ENCODE measurements at places on chromosomes 16 and 17.

- DNase-seq, result no peak
Measured at GRCh38 chr17:50123649-50124349, 6.2 kb downstream of the SAMD14 start.

GRCh38 chr16:52437277-52437670, 109.7 kb downstream of the TOX3 start:
- DNase-seq, result no peak

GRCh38 chr17:1473841-1474240, 17.8 kb upstream of the CRK start:
- no peak for DNase-seq

- no peak for DNase-seq
Measured at GRCh38 chr17:70121126-70121525, 46.1 kb downstream of the KCNJ16 start.

DNA sequence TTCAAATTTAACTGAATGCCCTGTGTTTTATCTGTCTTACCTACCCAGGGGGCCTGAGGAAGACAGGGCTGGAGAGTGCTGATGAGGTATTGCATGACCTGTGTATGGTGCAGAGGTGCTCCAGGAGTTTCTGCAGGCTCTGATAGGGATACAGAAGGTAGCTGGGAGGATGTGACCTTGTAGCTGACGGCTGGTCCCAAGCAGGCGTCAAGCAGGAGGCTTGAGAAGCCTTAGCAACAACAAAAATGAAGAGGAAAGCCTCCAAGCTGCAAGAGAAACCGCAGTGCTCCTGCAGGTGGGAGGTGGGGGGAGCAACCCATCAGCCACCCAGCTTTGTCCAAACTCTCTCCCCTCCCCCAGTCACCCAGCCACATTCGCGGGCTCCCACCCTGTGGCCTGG, 40.4 kb downstream of the LAT start:
- peak; percentile 26 for DNase-seq

DNA sequence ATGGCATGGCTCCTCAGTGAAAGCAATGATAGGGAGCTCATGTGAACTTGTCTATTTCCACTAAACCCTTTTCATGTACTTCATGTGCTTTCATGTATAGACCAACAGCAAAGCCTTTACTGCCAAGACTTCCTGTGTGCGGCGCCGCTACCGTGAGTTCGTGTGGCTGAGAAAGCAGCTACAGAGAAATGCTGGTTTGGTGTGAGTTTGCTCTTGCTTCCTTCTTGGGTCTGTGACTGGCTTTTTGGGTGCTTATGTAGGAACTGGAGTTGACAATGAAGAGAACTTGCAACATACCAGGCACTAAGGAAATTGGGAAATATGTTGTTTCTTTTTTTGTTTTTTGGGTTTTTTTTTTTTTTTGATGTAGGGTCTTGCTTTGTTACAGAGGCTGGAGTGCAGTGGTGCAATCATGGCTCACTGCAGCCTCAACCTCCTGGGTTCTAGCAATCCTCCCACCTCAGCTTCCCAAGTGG, 5.7 kb downstream of the SNX11 start:
- DNase-seq, result no peak

DNA sequence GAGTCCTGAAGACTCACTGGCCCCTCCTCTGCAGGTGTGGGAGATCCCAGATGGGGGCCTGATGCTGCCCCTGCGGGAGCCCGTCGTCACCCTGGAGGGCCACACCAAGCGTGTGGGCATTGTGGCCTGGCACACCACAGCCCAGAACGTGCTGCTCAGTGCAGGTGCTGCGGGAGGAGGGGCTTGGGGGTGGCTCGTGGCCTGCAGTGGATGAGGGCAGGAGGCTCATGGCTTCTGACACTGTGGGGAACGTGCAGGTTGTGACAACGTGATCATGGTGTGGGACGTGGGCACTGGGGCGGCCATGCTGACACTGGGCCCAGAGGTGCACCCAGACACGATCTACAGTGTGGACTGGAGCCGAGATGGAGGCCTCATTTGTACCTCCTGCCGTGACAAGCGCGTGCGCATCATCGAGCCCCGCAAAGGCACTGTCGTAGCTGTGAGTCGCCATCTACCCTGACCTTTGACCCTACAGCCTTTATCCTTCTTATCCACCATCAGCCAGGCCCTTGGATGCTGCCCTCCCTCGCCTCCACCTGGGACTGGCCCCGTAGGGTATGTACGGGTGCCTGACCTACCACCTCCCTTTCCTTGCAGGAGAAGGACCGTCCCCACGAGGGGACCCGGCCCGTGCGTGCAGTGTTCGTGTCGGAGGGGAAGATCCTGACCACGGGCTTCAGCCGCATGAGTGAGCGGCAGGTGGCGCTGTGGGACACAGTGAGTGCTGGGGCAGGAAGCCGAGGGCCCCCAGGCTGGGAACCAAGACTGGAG, 3.6 kb downstream of the CORO1A start:
- peak; percentile 92 for DNase-seq

- peak; percentile 68 for DNase-seq
Measured at GRCh38 chr17:46002311-46002972, 3.4 kb downstream of the STH start.

DNA sequence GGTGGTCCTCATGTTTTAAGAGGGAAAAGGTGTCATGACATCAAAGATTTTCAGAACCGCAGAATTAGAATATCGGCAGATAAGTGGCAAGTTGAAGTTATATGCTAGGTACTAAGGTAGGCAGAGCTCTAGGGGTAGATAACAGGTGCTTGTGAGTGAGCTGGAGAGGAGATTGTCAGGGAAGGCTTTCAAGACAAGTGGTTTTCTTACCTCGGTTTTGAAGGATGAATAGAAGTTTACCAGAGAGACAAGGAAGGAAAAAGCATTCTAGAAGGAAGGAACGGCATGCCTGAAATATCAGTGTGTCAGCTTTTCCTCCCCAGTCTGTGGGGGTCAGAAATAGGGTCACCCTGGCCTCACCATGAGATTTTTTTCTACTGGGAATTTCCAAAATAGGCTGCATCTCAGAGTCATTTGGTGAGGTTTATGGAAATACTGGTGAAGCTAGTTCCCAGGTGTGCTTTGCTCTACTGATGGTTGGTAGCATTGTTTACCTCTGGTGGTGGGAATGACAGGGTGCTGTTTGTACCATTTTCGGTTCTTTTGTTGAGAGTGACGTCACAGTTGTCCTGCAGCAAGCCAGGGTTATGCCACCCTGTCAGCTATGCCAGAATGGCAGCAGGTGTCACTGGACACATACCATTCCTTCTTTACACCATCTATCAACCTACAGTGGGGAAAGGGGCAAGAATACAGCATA, 112.5 kb downstream of the MSI2 start:
- DNase-seq, result no peak

- DNase-seq, result no peak
Measured at GRCh38 chr17:31548709-31549108, 157.2 kb downstream of the RAB11FIP4 start.

DNA sequence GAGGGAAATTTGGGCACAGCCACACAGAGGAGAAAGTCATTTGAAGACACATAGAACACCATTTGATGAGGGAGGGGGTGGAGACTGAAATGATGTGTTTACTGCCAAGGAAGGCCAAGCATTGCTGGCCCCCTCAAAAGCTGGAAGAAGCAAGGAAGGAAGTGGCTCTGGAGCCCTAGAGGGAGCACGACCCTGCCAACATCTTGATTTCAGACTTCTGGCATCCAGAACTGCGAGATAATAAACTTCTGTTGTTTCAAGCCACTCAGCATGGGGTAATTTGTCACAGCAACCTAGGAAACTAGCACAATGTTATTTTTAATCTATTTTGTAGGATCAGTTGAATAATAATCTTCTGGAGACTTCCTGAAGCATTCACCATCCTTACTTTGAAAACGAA, 314.8 kb upstream of the GOT2 start:
- DNase-seq, result no peak

GRCh38 chr17:27323538-27324215, 29.8 kb downstream of the WSB1 start:
- DNase-seq, result no peak

DNA sequence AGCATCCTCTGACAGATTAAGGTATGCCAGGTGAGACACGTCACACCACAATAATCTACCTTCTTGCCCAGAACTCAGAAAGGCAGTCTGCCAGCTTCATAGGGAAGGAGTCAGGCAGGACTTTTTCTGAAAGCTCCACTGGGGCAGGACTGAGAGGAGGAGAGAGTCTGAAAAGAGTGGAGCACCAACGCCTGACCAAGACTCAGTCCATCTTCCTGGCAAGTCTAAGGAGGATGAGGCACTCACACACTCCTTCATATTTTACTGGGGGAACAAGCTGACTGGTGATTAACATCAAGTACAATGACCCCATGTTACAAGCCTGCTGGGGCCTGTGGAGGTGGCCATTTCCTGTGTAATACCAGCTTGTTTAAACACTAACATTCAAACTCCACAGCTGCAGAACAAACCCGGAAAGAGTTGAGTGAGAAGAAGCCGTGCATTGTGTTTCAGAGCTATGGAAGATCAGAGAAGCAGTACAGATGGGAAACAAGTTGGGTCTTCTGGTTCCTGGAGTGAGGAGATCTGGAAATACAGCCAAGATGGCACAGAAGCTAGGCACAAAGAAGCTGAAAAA, 122.4 kb downstream of the HIC1 start:
- no peak for DNase-seq

GRCh38 chr16:86768999-86769398, 190.7 kb downstream of the FOXL1 start:
- no peak for DNase-seq

GRCh38 chr16:75495076-75495674, at the start of gene CHST6:
CHST6 (minus strand) TSS chr16:75495441; CDS start chr16:75479828, 15,613 bp downstream.
- no peak for DNase-seq

GRCh38 chr16:46882940-46883307, 1.2 kb upstream of the GPT2 start:
- no peak for DNase-seq

DNA sequence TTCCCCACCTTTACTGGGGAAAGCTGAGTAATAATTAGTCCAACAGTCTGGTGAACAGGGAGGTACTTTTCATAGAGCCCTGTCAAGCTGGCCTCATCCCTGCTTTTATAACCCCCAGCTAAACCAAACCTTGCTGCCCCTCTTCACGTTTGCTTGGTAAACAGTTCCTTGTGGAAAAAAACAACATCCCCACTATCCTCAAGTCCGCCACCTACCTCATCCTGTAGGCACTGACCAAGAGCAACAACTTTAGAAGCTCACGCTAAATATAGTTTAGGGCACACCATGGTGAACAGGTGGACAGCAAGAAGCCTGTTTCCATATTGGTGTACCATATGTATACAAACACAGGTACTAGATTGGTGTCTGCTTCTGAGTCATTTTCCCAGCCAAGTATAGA, 16.5 kb downstream of the NFE2L1 start:
- DNase-seq, result no peak

- no peak for DNase-seq
Measured at GRCh38 chr16:86319585-86320236, 190.6 kb upstream of the FOXF1 start.

DNA sequence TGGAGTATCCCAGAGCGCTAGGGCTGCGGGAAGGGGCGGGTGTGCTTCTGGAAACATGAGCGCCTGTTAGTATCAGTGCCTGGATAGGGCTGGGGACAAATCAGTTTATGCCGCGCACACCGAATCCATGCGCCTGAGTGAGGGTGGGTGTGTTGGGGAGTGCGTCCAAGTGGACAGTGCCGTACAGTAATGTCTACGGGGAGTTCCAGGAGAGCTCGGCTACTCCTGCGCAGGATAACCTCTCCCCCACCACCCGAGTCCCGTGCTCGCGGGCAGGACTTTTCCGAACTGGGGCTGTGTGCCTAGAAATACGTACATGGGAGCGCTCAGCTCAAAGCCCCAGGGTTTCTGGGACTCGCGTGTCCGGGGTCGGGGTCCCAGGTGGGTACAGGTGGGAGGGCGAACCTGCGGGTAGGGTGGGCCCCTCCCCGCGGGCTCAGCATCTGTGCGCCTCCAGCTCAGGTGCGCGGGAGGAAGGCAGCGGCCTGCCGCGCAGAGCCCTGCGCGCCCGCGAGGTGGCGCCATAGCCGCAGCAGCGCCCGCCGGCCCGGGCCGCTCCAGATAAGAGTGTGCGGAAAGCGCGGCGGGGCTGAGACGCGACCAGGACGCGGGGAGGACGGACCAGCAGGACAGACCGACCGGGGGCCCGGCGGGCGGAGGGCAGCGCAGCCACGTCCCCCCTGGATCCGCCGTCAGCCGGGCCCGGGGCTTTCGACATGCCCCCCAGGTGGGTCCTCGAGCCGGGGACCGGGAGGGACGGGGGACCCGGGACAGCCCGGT, at the start of gene HIC1:
HIC1 (plus strand) TSS at position 592 of the 780 bp plus-strand sequence. CDS start 1,588 bp downstream, outside the sequence.
- peak; percentile 87 for DNase-seq

DNA sequence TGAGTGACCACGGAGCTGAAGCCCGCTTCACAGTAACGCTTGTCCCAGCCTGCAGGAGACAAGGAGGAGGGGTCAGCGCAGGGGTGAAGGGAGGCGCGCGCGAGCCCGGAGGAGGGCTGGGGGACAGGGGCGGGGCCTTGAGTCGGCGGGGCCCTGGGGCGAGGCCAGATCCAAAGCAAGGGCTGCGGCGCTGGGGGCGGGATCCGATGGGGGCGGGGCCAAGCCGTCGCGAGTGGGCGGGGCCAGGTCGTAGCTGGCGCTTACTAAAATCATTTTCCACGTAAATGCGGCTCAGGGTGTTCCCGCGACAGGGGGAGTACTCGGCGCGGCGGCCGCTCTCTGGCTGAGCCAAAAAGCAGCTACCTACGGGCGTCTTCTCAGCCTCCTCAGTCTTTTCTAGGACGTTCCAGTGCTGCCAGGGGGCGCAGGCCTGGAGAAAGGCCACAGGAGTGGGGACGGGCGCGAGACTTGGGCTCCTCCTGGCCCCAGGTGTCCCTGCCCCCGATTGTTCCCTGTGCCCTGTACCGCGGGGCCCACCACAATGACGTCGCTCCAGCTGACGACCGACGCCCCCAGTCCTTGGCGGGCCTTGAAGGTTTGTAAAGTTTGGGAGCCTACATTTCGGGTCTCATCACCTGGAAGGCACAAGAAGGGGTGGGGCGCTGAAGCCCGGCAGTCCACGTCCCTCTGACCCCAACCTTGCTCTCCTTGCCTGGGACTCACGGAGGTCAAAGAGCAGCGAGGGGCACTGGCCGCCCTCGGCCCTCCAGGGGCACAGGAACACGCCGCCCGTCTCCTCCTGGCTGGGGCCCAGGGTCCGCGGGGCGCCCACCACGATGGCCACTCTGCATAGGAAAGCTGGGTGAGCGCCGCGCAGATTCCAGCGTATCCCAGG, 3.9 kb downstream of the ITGA2B start:
- peak; percentile 77 for DNase-seq

DNA sequence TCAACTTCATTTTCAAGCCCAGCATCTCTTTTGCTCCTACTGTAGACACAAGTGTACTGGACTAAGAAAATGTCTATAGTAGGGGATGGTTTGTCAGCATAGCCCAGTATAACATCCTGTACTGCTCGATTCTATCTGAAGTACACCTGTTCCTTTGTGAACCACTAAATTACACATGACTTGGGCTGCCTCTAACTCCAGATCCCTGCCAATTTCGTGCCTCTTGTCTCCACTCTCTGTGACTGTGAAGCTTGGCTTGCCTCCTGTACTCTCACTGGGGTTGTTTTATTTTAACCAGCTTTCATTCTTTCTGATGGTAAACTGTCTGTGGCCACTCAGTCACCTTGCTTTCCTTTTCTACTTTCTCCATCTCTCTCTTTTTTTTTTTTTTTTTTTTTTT, 24.5 kb downstream of the GFOD2 start:
- DNase-seq, result no peak

GRCh38 chr17:79721993-79722671, 8.6 kb upstream of the ENPP7 start:
- no peak for DNase-seq

Data from activated CD4-positive, CD25-positive, alpha-beta regulatory T cell treated with anti-CD3 and anti-CD28 coated beads, Interleukin-2, amount 50 U/mL, for 72 hours (primary cell).